ENCODE measurements at places on chromosomes 1 and 21.

- DNase-seq: no peak
These were observed 35.9 kb upstream of the NBL1 start for GRCh38 chr1:19608232-19608631.

GRCh38 chr1:43547538-43548072 lies 16.9 kb downstream of the PTPRF start:
- DNase-seq: no peak

GRCh38 chr1:162165528-162165927 lies 96.0 kb downstream of the NOS1AP start:
- DNase-seq: no peak

DNA sequence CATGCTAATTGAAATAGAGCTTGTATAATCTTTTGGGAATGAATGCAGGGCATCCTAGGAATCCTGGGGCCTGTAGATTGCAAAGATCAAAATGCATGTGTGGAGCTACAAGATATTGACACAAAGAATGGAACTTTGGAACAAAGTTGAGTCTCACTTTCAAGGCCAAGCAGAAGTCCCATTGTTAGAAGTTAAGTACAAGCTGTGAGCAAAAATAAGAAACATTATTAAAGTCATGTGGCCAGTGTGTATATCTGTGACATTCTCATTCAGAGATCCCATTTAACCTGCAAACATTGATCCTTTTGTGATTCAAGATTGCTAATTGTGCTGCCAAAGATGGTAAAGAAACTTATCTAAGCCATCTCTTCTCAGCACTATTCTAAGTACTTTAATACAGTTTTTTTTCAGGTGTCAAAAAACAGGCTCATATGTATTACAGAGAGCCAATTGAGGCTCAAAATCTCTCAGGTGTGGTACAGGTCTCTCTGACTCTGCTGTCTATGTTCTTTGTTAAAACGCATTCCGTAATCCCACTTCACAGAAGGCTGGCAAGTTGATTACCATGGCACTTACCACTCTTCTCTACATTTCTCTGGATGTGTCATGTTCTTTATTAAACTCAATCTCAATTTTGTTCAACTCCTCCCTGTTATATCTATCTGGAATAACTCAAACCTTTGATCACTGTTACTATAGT lies 704.4 kb upstream of the NEGR1 start:
- no peak for DNase-seq

DNA sequence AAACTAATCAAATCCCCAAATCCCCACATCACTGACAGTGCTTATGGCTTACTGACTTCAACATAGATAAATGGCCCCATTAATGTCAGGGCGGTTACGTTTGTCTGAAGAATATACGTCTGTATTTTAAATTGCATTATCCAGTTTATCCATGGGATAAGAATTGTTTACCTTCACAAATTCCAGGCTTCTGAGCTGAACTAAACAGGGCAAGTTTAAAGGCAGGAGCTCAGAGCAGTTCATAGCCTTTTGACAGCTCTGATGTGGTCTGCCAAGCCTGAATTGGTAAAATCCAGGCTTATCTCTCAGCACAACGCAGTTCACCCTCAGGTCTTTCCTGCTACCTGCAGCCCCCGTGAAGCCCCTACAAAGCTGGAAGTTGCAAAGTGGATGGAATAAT lies 79.5 kb upstream of the GREM2 start:
- DNase-seq: no peak

DNA sequence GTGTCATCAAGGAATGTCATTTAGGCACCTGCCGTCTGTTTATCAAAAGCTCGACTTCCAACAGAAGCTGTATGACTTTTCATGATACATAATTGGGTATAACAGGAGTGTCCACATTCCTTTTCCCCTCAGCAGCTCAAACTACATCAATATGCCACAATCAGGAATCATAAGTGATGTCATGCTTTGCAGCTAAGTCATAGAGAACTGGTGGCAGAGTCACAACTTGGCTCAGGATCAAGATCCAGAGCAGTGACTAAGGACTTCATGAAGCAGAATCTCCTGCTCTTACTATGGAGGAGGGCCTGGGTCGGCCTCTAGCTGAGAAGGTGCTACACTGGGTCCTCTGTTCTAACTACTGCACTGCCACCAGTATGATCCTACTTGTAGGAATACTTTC lies 36.5 kb upstream of the AGBL4 start:
- no peak for DNase-seq

DNA sequence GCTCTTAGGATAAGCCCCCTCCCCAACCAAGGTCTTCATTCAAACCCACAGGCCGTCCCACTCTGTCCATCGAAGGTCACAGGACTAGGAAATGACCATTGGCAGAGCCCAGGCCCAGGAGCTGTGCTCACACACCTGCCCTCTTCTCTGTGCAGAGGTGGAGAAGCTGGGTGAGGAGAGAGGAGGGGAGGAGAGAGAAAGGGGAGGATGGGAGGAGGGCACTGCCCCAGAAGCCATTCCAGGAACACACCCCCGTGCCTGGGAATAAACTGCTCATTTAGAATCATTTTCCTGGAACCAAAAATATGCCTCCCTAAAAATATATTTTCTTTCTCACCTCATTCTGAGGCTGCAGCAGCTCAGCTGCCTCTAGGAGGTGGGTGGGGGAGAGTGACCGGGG lies 6.4 kb upstream of the SDC3 start:
- no peak for DNase-seq

DNA sequence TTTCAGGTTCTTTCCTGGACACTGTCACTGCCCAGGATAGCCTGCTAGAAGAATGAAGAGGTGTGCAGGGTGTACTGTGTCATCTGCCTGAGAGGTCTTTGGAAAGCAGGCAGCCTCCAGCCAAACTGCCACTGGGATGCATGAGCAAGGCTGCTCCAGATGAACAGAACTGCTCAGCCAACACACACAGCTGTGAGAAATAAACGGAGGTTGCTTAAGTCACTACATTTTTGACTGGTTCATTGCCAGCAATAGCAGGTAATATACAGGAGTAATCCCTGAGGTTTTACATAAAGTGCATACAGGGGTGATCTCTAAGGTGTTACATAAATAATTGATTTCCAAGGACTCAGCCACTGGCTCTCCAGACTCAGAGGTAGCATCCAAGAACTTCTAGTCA lies 516.9 kb downstream of the BRINP3 start:
- no peak for DNase-seq

GRCh38 chr1:215306426-215306825 lies 223.9 kb downstream of the KCNK2 start:
- no peak for DNase-seq

- no peak for DNase-seq
These were observed 107.1 kb downstream of the EIF4G3 start for GRCh38 chr1:21069549-21069948.

GRCh38 chr1:201876148-201876818 lies 12.4 kb upstream of the SHISA4 start:
- DNase-seq: no peak

DNA sequence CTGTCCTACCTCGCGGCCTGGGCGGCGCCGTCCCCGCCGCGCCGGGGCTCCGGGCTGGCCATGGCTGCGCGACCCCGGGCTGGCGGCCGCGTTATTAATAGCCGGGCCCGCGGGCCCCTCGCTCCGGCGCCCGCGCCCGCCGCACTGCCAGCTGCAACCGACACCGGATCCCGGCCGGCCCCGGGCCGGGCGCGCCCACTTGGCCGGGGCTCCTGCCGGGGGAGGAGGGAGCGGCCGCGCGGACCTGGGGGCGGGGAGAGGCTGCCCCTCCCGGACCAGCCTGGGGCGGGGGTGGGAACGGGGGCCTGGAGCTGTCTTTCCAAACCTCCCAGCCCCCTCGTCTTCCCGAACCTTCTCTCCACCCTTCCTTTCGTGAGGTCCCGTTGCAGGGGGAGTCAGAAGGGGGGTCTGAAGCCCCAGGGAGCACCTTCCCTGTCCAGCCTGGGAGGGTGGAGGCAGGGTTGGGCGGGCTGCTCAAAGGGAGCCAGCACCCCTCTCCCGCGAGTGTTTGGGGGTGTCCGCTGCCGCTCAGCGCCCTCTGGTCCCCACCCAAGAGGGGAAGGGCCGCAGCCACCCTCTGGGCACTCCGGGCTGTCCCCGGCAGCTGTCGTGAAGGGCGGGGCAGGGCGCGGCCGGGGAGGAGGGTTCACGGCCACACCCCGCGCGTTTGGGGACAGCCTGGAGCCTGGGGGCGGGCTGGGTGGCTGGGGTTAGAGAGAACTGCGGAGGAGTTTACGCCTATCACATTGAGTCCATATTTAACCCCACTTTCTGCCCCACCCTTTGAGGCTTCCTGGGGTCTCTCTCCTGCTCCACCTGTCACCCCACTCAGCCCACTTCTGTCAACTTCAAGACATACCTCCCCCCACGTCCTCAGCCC lies at the start of gene SYNC:
Gene SYNC, minus strand, starts transcription at position 172 of the 880 bp plus-strand sequence. Its CDS starts 110 bp downstream, at position 62.
- no peak for DNase-seq

DNA sequence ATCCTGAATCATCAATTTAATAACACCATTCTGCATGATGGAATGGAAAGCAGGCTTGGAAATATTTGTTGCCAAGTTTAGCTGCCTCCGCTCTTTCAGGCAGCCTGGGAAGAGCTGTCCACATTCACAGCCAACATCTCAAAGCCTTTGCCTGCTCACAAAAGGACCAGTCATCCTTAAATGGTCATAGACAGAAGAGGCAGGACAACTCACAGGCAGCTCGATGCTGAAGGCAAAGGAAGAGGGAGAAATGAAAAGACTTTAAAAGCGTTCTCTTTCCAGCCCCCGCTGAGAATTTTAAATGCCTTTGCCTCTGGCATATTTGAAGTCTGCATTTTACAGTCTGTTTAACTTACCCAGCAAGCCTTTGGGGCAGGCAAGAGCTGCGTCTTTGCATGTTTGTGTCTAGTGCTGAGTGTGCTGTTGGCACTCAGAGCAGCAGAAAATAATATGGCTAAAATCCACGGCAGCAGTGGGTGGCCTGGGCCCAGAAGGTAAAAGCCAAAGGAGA lies 68.9 kb downstream of the NMNAT2 start:
- DNase-seq: no peak

DNA sequence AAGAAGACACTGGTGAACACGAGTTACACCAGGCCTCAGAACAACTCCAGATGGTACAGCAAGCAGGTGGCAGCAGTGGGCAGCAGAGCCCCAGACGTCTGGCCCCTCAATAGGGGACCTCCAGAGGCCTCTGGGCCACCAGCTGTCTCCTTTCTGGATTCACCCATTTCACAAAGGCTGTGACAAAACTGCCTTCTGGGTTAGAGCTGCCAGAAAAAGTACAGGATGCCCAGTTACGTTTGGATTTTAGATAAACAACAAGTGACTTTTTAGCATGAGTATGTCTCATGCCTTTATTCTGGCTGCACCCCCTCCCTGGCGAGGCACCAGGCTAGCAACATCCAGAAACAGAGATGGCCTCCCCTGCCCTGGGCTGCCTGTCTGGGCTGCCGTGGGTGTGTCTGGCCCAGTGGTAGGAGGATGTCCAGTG lies 30.1 kb downstream of the ITPKB start:
- no peak for DNase-seq

- no peak for DNase-seq
These were observed 20.1 kb downstream of the FMO4 start for GRCh38 chr1:171334024-171334640.

- DNase-seq: no peak
These were observed 29.2 kb downstream of the NID1 start for GRCh38 chr1:236035681-236036101.

- no peak for DNase-seq
These were observed 24.9 kb upstream of the FMO2 start for GRCh38 chr1:171160211-171160610.

GRCh38 chr1:215583185-215583749 lies 16.2 kb downstream of the KCTD3 start:
- no peak for DNase-seq

DNA sequence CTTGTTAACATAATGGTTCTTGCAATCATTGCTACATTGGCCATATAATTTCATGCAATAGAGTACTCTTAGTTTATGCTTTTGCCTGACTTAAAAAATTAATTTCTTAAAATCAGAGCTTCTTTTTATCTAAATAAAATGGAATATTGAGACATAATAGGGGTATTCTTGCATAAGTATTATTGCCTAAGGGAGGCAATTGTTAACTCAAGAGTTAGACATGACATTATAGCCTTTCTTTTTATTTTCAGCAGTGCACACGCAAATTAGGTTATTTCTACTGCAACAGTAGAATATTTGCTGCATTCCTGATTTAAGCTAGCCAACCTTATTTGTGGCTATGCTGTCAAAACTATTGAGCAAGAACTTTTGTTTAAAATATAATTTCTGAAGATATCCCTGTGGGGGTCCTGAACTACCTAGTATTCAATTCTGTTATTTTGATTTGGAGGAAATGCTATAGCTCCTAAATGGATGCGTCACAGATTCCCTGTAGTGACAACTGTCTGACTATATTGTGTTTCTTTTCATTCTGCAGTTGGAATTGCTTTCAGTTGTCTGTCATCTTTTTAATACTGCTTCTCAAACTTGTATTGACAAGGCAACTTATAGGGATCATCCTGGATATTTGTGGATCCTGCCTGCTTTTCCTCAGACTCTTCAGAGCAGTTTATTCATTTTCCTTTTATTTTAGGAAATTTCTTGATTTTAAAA lies 211.0 kb downstream of the PATJ start:
- no peak for DNase-seq

- DNase-seq: no peak
These were observed 8.8 kb downstream of the TSEN15 start for GRCh38 chr1:184060316-184060715.

- no peak for DNase-seq
These were observed 20.2 kb downstream of the A3GALT2 start for GRCh38 chr1:33300673-33301072.

- no peak for DNase-seq
These were observed 112.5 kb downstream of the ROR1 start for GRCh38 chr1:63886340-63886739.

DNA sequence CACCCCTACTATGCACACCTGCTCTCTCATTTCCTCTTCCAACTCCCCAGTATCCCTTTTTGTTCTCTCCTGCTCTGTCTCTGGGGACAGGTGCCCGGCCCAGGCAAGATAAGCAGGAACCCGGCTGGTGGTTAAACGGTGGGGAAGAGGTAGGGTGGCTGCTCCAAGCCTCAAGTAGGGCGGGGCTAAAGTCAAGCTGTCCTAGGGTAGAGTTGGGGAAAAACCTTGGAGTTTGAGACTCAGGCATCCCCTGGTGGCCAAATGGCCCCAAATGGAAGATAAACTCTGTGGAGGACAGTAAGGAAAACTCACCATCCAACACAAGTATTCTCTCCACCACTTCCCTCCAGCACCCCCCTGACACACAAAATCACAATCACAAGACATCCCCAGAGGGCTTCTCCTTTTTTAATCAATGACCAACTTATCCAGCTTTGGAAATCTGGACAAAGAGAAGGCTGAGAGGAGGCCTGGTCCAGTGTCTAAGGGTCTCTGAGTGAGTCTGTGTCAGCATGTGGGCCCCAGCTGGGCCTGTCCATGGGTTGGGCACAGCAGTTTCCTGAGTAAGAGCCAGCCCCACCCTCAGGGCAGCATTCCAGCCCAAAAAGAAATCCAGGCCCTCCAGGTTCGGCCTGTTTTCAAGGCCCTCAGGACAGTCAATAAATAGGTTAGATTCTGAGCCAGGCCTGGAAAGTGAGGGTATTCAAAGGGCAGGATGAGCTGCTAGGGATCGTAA lies 9.8 kb downstream of the POMGNT1 start:
- no peak for DNase-seq

DNA sequence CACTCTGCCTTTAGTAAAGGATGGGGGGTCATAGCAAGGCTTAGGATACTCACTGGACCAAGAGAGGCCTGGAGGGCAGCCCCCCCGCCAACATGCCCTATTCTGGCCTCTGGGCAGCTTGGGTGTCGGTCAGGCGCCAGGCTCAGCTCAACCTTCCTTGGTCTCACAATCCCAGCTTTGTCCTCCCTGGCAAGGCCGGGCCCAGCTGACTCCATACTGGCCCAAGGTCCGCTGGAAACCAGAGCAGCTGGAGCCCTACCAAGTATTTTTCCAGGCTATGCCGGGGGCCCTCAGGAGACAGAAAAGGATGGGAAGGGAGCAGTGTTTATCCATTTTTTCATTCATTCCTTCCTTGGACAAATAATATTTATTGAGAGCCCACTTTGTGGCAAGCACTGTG lies 6.2 kb downstream of the FBXO2 start:
- no peak for DNase-seq

Data from activated CD8-positive, alpha-beta memory T cell treated with anti-CD3 and anti-CD28 coated beads for 48 hours (primary cell).